Smooth muscle cell of the brain vasculature (primary cell): ENCODE measurements at places on chromosomes 2 and 18.
A peak's percentile ranks its signal among the peaks of the same experiment; 100 is the strongest.

DNA sequence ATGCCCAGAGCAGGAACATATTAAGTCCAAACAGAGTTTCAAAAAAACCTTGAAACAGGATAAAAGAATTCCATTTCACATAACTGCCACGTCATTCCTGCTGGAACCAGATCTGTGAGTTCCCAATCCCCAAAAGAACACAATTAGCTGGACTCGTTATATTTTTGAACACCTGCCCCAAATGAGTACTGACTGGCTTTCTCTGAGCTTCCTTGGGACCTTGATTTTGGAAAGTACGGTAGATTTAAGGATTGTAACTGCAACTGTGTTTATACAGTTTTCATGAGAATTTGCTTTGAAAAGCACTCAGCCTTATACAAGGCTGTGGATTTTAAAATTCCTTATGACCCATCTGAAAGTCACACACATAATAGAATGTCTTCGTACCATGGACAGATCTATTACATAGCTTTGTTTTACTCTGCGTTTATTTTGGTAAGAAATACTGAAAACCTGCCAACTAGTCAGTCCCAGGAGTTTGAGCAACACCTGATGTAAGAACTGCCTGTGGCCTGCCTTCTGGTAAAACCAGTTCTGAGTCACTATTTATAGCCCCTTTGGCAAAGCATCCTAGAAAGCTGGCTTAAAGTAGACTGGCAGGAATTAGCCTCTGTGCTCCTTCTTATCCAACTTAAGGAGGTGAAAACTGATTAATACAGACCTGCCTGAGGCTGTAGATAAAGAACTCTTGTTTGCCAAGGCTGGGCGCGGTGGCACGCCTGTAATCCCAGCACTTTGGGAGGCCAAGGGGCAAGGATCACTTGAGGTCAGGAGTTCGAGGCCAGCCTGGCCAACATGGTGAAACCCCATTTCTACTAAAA is 48.1 kb downstream of the MERTK start:
- peak; percentile 37 for DNase-seq

GRCh38 chr2:39269941-39270340 is 26.2 kb upstream of the CDKL4 start:
- DNase-seq: no peak

GRCh38 chr18:75538727-75539126 is 111.2 kb upstream of the SMIM21 start:
- DNase-seq: no peak

GRCh38 chr2:138676619-138677021 is 103.6 kb downstream of the NXPH2 start:
- no peak for DNase-seq

DNA sequence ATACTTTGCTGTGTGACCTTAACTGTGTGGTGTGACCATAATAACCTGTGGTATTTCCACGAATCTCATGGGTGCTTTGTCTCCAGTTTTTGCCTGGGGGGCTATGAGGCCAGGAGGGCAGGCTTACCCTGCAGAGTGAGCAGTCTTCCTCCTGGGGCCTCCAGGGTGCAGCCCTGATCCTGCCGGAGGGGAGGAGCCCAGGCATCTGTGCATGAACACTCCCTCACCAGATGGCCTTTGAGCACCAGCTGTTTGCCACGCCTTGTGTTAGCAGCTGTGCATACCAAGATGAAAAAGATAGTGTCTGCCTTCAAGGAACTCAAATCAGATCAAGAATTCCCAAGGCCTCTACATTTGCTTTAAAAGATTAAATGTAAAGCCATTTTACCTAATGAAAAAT is 75.0 kb upstream of the RBM44 start:
- no peak for DNase-seq

- peak; percentile 61 for DNase-seq
Observed at GRCh38 chr2:45435316-45435715, 175.8 kb downstream of the SRBD1 start.

GRCh38 chr2:173087214-173087581 is 11.6 kb downstream of the MAP3K20 start:
- no peak for DNase-seq

GRCh38 chr18:11500153-11501122 is 109.0 kb upstream of the SLC35G4 start:
- peak; percentile 91 for DNase-seq

DNA sequence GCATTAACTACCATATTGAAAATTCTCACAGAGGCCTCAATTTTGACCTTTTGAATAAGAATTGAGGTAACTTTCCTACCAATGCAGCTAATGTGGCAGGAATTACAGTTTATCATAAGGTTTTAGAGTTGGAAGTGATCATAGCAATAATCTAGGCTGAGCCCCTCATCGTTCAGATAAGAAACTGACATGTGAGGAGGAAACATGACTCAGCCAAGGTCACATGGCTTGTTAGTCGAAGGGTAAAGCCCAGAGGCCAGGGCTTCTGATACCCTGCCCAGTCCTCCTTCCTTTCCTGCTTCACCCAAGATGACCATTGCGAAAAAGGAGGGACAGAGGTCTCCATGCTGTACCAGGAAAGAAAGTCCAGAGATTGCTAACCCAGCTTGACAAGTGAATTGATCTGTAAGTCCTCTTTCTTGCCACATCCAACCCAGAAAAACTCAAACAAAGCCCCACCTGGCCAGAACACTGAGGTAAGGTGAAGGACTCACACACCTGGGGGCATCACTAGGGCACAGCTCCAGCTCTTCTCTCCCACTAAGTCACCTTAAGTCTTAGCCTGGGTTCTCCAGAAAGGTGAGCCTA is 174.8 kb downstream of the EN1 start:
- no peak for DNase-seq

DNA sequence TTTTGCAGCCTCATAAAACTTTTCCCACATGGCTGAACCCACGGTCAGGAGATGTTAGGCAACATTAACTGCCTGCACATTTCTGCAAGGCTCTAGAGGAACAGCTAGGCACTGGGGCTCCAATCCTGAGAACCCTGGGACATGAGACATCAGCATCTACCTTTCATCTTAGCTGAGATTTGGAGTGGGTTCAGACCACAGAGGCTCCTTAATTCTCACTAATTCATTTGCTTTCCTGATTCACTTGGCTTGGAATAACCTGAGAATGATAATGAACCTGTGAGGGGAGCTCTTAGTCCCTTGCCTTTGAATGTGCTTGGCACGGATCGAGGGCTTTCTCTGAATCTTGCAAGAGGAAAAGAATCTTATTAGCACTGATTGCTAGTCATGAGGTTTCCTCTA is 266.2 kb downstream of the FIGN start:
- no peak for DNase-seq

GRCh38 chr2:206800506-206801417 is 35.4 kb downstream of the FASTKD2 start:
- peak; percentile 56 for DNase-seq

DNA sequence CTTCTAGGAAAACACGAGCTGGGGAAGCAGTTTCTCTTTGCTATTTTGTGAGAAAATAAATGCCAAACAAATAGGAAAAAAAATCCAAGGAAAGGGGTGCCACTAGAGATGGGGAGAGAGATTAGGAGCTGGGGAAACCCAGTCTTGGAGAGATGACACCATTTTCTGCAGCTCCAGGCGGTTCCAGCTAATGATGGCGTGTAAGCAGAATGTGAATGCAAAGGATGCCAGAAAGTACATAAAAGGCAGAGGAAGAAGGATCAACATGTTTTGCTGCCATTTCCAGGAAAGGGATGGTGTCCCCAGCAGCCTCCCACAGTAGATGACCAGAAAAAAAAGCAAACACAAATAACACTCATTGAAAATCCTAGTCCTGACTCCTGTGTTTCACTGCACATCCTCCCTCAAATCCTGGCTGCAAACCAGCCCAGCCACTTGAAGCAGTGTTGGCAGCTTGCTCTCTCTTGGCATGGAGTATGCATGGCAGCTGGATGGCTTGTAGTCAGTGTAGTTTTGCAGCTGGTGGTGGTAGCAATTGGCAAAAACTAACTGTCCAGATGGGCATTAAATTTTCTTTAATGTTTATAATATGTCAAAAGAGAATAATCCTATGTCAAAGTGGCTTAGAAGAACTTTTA is 93.6 kb downstream of the FTCDNL1 start:
- no peak for DNase-seq

DNA sequence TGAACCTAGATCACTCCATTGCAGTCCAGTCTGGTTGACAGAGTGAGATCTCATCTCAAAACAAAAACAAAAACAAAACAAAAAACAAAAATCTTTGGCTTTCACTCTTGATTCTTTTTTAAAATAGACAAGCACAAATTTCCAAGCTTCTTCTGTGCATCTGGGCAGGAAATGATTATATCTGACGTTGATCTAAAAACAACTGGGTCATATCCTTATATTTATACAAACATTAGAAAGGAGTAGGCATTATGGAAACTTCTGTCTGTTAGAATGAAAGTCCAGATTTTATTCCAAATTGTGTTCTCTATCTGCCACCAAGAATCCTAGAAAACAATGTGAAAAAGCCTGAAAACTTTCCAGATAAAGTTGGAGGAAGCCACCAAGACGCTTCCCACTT is 26.2 kb upstream of the PMAIP1 start:
- DNase-seq: no peak

DNA sequence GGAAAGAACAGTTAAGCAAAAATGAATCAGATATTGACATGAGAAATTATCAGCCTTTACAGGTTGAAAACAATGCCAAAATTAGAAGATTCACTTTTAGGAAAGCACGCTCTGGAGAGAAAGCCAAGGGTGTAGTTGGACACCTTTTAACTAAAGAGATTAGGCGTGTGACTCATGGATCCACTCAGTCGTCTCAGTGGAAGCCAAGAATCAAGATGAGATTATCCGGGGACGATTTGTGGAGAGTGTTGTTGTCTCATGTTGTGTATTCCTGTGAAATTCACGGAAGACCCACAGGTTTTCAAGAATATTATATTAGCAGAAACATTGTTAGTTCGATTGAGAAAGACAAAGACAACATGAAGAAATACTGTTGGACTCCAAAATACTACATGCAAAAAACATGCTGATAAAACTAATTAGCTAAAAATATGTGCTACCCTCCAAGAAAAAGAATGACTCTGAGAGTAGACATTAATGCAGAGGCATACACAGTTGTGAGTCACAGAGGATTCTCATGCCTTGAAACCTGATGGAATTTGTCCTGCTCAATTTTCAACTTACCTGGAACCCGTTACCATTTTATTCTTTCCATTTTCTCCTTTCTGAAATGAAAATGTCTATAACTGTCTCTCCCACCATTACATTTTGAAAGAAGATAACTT is 192.1 kb upstream of the RND3 start:
- DNase-seq: no peak

GRCh38 chr2:102717308-102718018 is 44.4 kb upstream of the TMEM182 start:
- no peak for DNase-seq

- DNase-seq: no peak
Observed at GRCh38 chr18:44370861-44371260, 309.8 kb upstream of the SETBP1 start.

DNA sequence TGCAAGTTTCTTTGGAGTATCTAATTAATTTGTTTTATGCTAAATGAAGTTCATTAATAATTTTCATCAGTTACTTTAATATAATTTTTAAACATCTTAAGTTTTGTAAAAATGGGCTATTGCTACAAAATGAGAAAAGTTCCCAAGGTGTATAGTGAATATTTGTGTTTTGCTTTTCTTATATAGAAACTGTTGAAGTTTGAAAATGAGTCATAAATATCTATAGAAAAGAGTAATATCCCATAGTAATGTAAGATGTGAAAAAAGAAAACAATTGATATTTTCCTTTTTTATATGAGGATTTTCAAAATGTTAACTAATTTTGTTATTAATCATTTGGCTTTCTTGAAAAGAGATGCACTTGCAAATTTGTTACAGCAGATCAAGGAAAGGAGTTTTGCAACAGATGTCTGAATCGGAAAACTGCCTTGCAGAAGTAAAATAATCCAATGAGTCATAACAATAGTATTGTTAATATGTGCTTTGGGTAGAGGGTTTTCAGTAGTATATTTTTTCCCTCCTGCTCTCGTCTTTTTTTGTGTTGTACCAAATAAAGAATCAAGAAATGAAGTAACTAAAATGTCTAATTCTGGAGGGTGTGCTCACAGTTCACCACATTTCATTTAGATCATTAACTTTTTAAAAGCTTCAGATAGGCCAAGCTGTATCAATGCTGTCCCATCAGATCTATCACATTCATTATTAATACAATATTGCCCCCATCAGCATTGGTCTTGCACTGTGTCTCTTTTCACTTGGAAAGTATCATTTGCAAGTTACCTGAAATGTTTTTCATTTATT is 15.5 kb downstream of the DUSP19 start:
- no peak for DNase-seq

DNA sequence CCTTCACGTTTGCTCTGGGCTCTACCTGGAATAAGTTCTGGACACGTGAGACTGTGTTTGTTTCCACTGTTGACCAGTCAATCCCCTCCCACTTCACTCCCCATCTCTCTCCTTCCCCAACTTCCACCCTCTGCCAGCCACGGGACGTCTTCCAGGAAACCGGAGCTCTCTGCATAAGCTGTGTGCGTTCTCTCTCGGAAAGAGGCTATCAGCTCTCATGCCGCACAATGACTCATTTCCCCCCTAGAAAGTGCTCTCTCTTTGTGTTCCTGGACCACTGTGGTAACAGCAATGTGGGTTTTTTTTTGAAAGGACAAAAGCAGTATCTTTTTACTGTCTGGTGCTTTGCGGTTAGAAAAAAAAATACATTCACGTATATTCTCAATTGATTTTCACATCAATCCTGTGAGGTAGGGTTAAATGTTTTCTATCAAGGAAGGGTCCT is 10.2 kb downstream of the PROKR1 start:
- DNase-seq: peak; percentile 15

GRCh38 chr2:94759211-94759610 is 112.0 kb upstream of the TEKT4 start:
- DNase-seq: no peak

- no peak for DNase-seq
Observed at GRCh38 chr2:219249203-219249980, 3.7 kb upstream of the TUBA4B start.

- DNase-seq: no peak
Observed at GRCh38 chr18:75527848-75528685, 100.6 kb upstream of the SMIM21 start.

DNA sequence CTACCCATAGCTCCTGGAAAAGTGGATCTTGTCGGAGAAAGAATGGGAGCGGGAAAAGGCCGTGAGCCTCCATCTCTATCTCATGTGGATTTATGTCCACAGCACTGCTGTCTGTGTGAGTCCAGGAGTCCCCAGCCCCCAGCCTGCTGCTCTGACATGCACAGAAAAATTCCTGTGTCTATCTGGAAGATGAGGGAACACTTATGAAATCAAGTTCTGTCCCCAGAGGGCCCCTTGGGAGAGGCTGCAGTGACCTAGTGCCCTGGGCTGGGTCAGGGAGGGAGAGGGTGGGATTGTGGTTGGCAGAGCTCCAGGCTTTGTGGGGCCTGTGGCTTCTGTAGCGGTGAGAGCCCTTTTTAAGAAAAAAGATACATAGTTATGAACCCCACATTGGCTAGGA is 37.6 kb downstream of the HJURP start:
- no peak for DNase-seq

GRCh38 chr18:60060026-60060425 is 160.2 kb downstream of the PMAIP1 start:
- no peak for DNase-seq

DNA sequence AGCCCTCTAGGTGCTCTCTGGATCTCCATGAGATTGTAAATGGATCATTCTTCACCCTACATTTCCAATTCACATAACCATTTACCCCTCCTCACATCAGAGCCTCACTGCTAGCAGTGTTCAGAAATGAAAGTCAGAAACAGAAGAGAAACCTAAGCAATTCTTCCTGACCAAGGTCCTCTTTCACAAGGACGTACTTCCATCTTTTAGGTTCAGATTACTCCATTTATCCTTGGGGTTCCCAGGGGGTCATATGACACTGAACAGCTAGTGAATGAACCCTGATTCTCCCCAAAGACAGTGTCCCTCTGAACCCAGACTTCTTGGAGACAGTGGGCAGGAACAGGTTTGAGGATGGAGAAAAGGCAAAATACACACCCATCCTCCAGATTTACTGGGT is 12.9 kb upstream of the MARCO start:
- DNase-seq: no peak
